ENCODE measurements at places on chromosomes 16 and 17. TPM values are rescaled to one million over a fixed set of nuclear protein-coding genes. Genes with fewer than 3 reads are reported as not detected.

- DNase-seq, result no peak
Measured at GRCh38 chr16:85931596-85932402, 32.8 kb downstream of the IRF8 start.

DNA sequence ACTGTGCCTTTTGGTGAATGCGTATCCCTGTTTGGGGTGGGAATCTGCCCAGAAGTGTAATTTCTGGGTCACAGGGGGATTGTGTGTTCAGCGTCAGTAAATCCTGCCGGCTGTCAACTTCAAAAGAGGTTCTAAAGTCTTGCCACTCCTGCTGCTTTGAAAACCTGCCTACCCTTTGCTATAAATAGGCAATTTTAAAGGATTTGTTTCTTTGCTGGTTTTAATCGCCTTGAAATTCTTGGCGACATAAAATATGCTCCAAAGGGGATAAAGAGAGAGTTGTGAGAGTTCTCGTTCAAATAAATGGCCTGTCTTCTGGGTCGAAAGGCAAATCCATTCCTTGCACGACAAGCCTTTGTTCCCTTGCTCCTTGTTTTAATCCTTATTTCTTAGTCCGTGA is 143.4 kb downstream of the IRF8 start:
- peak; percentile 50 for DNase-seq

- peak; percentile 23 for DNase-seq
Measured at GRCh38 chr16:53007095-53007494, 45.6 kb downstream of the CHD9NB start.

- no peak for DNase-seq
Measured at GRCh38 chr17:9138161-9138717, 116.9 kb downstream of the NTN1 start.

GRCh38 chr17:14317383-14317782 is 16.5 kb downstream of the HS3ST3B1 start:
- DNase-seq, result peak; percentile 23

DNA sequence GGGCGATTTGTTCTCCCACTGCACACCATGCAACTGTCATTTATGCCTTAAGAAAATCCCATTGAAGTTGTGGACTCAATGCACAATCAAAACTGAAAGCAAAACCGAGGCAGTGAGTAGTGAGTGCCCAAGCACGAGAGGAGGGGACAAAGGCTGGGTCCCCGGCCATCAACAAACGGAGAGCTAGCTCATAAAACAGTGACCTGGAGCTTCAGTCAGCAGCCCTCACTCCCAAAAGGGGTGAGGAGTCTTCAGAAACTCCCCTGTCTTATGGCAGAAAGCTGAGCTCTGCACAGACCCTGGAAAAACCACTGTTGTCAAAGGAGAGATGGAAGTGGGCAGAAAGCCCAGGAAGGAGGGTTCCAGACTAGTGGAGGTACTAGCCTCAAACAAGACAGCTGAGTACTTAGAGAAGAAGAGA is 96.9 kb downstream of the ADCY9 start:
- no peak for DNase-seq

GRCh38 chr17:79073016-79073705 is 1.5 kb upstream of the ENGASE start:
- DNase-seq, result no peak

DNA sequence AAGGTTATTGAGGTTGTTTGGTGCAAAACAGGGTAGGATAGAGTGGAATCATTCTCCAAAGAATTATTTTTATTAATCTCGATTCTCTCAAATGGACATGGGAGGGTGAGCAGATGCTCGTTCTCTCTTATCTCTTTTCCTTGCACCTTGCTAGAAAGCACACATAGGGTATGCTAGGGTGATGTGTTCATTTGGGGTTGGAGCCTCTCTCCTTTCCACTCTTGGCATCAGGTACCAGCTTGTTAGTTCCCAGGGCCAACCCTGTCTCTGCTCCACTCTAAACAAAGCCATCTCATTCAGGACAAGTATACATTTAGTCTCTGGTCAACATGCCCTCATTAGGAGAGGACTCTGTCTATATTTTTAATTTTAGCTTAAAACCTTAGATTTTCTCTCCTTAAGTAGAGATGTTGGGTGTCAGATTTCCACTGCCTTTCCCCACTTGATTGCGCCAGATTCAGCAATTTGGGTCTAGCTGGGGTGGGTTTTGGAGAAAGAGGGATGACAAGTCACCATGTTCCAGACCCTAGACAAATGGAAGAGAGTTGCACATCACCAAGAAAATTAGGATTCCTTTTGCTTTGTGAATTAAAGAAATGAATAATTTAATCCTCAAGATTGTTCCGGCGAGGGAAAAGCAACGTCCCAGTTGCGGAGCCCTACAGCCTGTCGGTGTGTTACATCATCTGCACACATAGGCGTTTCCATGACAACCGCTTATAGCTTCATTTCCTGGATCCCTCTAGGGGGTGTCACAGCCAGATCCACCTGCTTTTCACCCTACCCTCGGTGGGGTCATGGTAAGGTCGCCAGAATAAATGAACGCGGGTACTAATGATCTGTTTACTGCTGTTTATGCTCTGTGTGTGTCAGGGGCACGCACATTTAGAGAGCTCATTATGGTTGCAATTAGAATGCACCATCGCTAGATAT is 41.6 kb downstream of the SNX11 start:
- DNase-seq, result peak; percentile 63

DNA sequence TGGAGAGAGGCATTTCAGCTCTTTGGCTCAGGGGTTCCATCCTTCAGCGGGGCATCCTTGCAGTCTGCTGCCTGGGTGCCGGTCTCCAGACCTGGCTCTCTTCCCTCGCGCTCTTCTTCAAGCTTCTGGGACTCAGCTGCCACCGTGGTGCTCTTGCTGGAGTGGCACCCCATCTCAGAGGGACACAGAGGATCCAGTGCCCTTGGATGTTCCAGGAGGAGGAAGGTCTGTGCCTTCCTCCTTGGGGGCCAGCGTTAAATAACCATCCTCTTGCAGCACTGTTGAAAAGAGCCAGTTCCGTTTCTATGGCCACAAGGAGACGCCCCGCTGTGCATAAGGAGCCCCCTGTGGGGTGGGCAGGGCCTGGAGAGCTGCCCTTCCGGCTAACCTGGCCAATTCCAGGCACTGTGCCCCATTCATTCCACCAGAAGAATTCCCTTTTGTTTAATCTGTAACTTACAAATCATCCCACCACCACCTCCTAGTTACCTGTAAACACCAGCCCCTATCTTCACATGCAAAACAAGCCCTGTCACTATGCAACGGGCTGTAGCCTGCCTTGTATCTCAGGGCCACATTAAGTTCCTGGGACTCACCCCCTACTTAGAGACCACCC is 8.6 kb downstream of the CHD9NB start:
- peak; percentile 67 for DNase-seq

- DNase-seq, result no peak
Measured at GRCh38 chr17:29905879-29906167, 24.2 kb downstream of the SSH2 start.

DNA sequence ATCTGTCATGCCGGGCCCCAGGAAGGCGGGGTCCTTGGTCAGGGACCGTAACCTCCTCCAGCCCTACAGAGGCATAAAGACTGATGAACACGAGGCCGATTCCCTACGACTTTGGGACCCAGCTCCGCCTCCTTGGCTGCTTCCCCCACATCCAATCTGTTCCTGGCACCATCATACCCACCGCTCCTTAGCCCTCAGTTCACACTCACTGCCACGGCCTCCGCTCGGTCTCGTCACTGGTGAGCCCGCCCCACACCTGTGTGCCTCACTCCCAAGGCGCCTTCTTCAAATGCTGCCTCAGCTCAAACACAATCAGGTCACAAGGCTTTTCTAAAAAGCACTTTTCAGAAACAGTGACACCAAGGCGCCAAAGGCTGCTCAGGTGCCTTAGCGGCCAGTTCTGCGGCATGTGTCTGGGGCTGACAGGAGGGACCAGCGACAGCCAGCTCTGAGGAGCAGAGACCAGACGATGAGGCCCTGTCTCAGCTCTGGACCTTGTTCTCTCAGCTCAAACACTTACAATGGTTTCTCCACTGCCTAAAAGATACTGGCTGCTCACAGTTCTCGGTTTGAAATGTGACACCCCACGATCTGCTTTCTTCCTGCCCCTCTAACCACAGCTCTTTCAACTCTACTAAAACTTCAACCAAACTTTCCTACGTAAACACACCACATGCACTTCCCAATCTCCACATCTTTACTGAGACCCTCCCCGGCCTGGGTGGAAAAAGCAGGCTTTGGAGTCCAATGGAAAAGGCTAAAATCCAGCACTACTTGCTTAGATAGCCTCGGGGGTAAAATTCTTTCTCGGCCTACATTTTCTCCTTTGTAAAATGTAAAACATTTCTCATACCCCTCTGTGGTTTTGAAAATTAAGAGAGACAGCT is 33.2 kb downstream of the CYB5D2 start:
- no peak for DNase-seq

Gene ALOX15
- not detected for total RNA-seq

Gene FHOD1
- 14.2 TPM for total RNA-seq

Gene NATD1
- 4.3 TPM for total RNA-seq
